CD4-positive, alpha-beta T cell treated with Interferon gamma for 1 hour (primary cell): ENCODE measurements at places on chromosomes 11 and 22.
A peak's percentile ranks its signal among the peaks of the same experiment; 100 is the strongest.

DNA sequence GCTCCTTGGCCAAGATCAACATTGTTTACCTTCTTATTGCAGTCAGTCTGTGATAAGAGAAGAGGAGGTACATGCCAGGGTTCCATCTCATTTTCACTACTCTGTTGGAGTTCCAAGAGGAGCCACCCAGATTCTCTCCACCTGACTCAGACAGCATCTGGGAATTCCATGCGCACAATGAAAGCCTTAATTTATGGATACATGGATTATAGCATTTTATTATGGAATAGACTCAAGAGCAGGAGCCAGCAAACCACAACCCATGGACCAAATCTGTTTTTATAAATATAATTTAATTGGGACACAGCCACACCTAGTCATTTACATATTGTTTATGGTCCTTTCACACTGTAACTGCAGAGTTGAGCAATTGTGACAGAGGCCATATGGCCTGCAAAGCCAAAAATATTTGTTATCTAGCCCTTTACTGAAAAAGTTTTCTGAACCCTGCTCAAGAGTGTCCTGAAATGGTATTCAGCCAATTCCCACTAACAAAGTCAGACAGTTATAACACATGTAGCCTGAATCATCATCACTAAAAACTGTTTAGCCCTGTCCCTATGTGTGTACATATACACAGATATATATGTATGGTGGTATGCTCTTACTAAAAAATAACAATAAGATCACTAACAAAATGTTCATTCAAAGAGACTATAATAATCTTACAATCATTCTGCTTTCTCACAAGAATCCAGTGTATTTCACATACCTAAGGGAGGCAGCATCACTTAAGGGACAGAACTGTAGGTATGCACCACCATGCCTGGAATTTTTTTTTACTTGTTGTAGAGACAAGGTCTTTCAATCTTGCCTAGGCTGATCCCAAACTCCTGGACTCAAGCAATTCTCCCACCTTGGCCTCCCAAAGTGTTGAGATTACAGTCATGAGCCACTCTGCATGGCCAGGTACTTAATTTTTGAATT lies 104.5 kb upstream of the TEAD1 start:
- no peak for DNase-seq

- peak; percentile 99 for DNase-seq
Observed at GRCh38 chr22:36387959-36388726, at the start of gene MYH9. TSS of gene MYH9 (minus strand) at chr22:36387967. CDS start at chr22:36349236, 38,731 bp downstream.

GRCh38 chr11:96658436-96658835 lies 268.6 kb downstream of the JRKL start:
- DNase-seq: no peak

- no peak for DNase-seq
Observed at GRCh38 chr11:13997881-13998280, 35.4 kb downstream of the SPON1 start.

- no peak for DNase-seq
Observed at GRCh38 chr11:79423736-79424135, 17.1 kb downstream of the TENM4 start.

DNA sequence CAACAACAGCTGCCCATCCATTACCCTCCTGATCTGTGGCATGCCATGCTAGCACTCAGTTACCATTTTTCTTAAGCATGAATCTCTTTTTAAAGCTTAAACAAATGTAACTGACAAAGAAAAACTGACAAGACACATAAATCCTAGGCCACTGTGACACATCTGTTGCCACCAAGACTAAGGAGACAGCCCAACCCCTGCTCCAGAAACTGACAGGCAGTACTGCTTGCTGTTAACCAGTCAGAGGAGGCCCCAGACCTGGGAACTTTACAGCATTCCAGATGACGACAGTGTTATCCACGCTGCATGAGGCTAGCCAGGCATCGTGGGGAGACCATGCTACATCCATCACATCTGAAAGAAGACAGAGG lies 33.8 kb downstream of the HIRA start:
- DNase-seq: no peak
